ENCODE measurements at places on chromosomes 6 and 20.

- DNase-seq, result no peak
Measured at GRCh38 chr6:122872311-122872710, 83.3 kb downstream of the SMPDL3A start.

GRCh38 chr20:50646483-50646996 lies 44.8 kb downstream of the RIPOR3 start:
- no peak for DNase-seq

DNA sequence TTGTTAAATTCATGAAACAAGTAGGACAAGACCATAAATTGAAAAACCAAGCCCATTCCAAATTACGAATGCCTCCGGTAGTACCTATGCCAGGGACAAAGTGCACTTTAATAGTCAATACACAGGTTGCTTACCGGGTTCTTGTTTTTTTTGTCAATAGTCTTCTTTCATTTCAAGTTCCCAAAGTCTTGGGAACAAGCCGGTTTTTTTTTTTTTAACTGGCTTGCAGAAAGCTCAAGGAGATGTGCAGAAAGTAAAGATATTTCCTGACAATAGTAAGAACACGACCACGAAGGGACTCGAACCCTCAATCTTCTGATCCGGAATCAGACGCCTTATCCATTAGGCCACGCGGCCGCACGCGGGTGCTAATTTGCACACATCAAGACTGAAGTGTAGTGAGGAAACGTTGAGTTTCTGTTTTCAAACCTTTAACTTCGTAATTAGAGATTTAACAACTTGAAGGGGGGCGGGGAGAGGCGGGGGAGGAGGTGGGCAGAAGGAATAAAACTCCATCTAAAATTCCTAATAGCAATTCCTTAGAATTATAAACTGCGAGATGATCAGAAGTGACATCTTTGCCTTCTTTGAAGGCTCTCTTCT lies 181.0 kb downstream of the TRIM27 start:
- DNase-seq, result no peak

DNA sequence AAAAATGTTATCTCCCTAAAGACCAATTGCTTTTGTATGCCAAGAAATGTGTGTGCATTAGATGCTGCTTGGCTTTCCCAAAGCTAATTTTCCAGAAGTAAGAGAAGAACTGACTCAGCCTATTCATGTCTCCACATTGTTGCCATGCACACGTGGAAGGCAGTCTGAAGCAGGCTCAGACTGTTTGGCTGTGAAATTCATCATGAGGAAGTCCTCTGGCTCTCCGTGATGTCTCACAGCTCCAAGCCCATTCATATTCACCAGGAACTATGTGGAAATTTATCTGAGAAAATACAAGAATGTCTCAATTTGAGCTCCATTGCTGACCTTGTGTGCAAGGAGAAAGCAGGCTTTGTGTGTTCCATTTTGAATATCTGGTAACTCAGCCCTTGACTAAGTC lies 1022.2 kb upstream of the GJE1 start:
- DNase-seq, result no peak

DNA sequence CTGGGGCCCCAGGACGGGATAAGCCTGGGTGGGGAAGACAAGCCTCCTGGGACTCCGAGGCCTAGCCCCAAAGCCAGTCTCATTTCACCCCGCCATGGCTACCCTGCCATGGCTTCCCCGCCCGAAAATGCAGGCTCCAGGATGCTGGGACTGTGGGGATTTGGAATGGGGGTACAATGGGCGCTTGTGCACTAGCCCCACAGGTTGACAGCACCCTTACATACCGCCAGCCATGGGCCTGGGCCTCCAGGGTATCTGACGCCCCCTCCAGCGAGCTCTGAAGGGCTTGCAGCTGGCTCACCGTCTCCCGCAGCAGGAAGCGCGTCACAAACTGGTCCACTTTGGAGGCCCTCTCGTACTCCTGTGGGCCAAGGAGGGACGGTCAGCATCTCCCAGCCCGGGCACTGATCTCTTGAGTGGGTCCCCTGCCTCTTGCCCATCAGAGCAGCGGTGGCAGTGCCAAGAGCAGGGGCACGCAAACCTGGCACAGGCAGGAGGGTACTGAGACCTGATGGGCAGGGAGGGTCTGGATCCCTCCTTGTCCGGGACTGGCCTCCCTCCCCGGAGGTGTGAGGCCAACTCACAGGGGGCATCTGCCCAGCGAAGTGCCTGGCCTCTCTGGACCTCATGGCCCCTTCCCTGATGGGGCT lies 2.0 kb upstream of the C20orf144 start:
- DNase-seq, result no peak

- no peak for DNase-seq
Measured at GRCh38 chr6:138473144-138473543, 26.1 kb downstream of the NHSL1 start.

- DNase-seq, result no peak
Measured at GRCh38 chr6:77292564-77293546, 170.4 kb downstream of the HTR1B start.

- DNase-seq, result no peak
Measured at GRCh38 chr6:145630598-145630997, 104.7 kb downstream of the EPM2A start.

Data from CD4-positive, alpha-beta T cell treated with Interleukin-17A for 1 hour (primary cell).